Stimulated activated CD8-positive, alpha-beta memory T cell treated with anti-CD3 and anti-CD28 coated beads, Interleukin-4, amount 100 ng/mL, for 4 hours (primary cell): ENCODE measurements at places on chromosomes 13 and 19.
A peak's percentile ranks its signal among the peaks of the same experiment; 100 is the strongest.

- no peak for DNase-seq
These were observed 87.1 kb downstream of the PTPRS start for GRCh38 chr19:5253406-5254110.

DNA sequence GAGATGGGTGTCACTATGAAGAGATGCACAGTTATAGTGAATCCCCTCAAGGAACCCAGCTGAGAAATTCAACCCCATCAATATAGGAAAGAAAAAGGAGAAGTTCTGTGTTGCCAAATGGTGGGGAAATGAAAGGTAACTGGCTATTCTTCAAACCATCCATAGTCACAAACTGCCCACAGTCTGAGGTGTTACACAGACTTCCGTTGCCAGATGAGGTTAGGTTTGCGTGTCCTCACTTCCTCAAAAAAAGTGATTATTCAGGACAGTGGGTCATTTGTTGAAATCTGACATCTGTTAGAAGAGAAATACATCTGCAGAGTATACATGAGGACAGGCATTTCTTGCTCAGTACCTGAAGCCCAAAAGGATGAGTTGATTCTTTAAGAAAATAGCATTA, 9.0 kb downstream of the SIGLEC5 start:
- no peak for DNase-seq

- no peak for DNase-seq
These were observed 3.9 kb downstream of the PRRG2 start for GRCh38 chr19:49585023-49585422.

- no peak for DNase-seq
These were observed 858 bp upstream of the USP12 start for GRCh38 chr13:27172495-27172842.

- peak; percentile 61 for DNase-seq
These were observed 14.0 kb upstream of the GJA3 start for GRCh38 chr13:20174656-20175405.

DNA sequence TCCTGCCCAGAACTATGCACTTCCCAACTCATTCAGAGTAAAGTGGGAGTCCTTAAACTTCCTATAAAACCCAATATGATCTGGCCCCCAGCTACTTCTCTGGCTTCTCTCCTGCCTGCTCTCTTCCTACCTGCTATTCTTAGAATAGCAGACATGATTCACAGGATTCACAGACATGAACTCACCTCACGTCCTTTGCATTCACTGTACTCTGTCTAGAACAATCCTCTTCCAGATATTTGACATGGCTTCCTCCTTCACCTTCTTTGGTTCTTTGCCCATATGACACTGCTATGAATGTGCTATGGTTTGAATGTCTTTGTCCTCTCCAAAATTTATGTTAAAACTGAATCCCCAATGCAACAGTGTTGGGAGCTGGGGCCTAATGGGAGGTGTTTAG, 154.9 kb downstream of the UGGT2 start:
- DNase-seq = no peak

- DNase-seq = no peak
These were observed 1.3 kb upstream of the SOX21 start for GRCh38 chr13:94713561-94714182.

DNA sequence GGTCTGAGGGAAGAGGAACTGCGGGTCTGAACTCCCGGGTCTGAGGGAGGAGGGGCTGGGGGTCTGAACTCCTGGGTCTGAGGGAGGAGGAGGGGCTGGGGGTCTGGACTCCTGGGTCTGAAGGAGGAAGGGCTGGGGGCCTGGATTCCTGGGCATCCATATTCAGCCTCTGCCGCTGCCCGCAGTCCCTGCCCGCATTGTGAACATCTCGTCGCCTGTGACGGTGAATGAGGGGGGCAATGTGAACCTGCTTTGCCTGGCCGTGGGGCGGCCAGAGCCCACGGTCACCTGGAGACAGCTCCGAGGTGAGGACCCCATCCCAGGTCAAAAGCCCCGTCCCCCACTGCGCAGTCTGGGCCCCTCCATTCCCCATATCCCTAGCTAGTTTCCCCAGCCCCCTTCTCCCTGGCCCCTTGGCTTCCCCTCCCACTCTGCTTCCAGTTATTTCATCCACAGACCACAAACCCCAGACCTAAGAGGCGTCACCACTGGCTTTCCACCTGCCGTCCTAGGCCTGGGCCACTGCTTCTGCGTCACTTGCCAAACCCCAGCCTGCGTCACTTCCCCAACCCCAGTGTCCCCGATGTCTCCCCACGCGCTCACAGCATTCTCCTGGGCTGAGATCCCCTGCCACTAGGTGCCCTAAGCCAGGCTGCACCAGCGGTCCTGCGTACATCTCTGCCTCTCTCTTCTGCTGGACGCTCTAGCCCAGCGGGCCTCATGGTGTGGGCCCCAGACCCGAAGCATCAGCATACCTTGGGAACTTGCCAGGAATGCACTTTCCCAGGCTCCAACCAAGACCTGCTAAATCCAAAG, 13.9 kb downstream of the IGLON5 start:
- DNase-seq = no peak

- no peak for DNase-seq
These were observed 11.8 kb downstream of the IFNL1 start for GRCh38 chr19:39307822-39308530.

- no peak for DNase-seq
These were observed 7.0 kb upstream of the PGLS start for GRCh38 chr19:17504456-17504855.

GRCh38 chr13:50745542-50746115, 97.9 kb downstream of the DLEU7 start:
- DNase-seq = no peak

- DNase-seq = peak; percentile 36
These were observed 420 bp downstream of the IL17D start for GRCh38 chr13:20703780-20704458.

GRCh38 chr13:110501188-110501587, 60.3 kb downstream of the RAB20 start:
- no peak for DNase-seq

DNA sequence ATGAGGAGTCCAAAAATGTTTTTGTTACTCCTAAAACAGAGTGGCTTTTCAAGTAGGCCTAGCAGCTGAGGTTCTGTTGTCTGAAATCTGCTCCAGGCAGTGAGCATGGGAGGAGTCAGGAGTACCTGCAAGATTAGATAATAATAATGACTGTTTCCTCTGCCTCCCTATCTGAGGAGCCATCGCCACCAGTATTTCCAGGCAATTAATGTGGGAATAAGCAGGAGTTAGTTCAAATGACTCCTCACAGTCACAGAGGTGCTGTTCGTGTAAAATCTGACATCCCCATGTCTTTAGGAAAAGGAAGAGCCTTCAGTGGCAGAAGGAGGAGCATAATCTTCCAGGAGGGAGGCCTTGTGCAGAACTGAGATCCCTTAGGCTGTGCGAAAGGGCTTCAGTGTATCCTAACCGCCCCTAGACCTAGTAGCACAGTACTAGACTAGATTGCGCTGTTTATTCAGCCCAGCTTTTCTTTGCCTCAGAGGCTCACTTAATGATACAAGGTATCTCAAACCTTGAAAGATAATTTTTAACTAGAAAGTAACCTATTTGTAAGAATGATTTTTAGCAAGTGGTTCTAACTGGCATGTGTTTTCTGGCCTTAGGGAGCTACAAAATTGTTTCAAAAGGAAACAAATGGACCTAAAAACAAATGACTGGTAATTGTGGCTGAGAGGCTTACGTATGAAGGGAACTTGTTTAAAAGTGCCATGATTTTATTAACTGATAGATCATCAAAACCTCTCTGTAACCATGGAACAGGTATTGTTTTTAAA, 49.0 kb downstream of the FREM2 start:
- DNase-seq = no peak

GRCh38 chr13:91825516-91825915, 427.1 kb downstream of the GPC5 start:
- DNase-seq = no peak
